ENCODE measurements at places on chromosomes 2 and 18.
A peak's percentile ranks its signal among the peaks of the same experiment; 100 is the strongest.

- DNase-seq, result no peak
Measured at GRCh38 chr2:222477962-222478608, 53.7 kb downstream of the SGPP2 start.

- no peak for DNase-seq
Measured at GRCh38 chr2:127373362-127374083, 14.3 kb downstream of the MAP3K2 start.

DNA sequence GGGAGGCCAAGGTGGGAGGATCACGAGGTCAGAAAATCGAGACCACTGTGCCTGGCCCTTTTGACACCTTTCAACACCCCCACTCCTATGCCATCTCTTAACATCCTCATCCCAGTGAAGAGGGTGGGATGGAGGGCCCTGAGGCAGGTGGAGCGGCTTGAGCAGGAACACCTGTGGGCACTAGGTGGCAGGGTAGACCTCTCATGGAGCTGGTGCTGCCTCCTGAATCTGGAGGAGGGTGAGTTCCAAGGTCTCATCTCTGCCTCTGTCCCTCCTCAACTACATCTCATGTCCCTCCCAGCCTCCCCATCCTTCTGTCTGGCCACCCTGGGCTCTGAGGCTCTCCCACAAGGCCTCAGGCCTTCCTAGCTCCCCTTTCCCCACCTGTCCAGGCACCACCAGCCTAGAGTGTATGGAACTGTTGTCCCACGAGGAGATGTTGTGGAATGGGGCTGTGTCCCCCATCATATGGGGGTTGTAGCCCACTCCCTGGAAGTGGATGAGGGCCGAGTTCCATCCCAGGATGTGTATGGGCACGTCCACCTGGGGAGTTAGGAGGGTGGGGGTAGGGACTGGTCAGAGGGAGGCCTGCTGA lies 17.0 kb upstream of the CRYBA2 start:
- no peak for DNase-seq

- peak; percentile 5 for DNase-seq
Measured at GRCh38 chr2:157587576-157587975, 41.1 kb downstream of the ACVR1C start.

- DNase-seq, result no peak
Measured at GRCh38 chr18:59660786-59661743, 36.2 kb downstream of the CCBE1 start.

DNA sequence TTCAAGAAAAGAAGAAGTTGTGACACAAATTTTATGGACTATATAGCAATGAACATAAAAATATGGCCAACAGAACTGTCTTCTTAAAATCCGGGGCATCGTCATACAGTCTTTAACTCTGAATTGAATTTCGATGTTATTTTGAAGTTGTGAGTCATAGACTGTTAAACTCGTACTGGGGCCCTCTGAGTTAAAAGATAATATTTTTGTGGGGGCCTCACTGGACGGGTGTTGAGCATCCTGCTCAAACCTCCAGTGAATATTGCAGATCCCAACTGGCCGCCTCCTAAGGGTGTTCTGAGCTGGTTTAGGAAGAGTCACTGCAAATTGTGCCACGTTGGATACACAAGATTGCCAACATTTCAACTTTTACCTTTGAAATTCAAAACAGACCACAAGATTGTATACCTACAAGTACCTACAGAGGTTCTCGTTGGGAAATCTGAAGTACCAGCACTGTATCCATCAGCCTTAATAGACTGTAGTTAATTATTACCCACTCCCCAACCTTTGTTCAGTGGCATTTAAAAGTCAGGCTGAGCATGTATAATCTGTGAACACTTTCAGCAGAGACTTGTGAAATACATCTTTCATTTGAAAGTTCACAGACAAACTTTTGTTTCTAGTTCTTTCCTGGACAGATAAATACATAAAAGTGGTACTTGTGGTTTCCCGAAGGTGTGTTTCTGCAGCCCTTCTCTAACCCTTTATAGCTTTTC lies 27.8 kb downstream of the KLHL23 start:
- no peak for DNase-seq

- no peak for DNase-seq
Measured at GRCh38 chr2:119059940-119060339, 98.6 kb downstream of the C1QL2 start.

DNA sequence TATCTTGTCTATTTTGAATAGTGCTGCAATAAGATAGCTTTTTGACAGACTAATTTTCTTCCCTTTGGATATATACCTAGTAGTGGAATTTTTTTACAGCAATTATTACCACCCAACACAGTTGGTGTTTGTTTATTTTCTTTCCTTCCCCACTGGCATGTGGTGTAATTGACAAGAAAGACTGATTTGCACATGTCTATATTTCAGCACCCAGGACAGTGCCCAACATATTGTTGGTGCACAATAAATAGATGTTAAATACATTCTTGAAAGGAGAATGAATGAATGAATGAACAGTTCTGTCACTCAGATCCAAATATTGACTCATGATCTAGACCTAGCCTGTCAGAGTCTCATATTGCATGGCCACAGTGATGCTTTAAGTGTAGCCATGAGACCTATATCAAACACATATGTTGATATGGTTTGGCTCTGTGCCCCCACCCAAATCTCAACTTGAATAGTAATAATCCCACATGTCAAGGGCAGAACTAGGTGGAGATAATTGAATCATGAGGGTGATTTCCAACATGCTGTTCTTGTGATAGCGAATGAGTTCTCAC lies 538.2 kb downstream of the NYAP2 start:
- no peak for DNase-seq

- DNase-seq, result no peak
Measured at GRCh38 chr2:220916931-220917330, 655.2 kb downstream of the EPHA4 start.

DNA sequence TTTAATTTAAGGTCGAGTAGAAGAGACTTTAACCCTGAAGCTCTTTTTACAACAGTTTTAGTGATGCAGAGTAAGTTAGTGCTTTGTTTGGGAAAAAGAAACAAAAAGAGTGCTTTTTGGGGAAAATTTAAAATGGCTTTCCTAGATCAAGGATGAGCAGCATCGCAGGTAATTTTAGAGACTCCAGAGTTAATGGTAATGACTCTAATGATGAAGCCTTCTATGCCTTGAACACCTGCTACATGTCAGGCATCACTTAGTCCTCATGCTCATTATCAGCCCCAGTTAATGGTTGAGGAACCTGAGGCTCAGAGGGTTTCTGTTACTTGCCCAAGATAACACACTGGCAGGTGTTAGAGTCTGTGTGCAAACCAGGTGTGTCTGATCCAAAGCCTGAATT lies 167.8 kb downstream of the ACOXL start:
- no peak for DNase-seq

DNA sequence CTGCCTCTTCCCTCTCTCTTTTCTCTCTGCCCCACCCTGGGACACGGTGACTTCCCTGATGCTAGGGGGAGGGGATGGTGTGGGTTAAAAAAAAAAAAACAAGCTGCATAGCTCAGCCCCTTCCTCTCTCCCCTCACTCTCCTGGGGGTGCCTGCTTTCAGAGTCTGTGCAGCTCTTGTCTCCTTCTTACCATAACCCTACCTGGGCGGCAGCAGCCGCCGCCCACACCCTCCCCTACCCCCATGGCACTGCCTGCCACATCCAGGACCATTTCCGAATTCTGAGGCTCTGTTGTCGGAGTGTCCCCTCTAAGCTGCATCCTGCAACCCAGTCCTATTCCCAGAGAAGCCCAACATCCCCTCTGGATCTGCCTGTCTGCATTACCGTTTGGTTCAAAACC lies 16.0 kb downstream of the TTC32 start:
- no peak for DNase-seq

GRCh38 chr2:2636813-2637212 lies 305.7 kb upstream of the MYT1L start:
- DNase-seq, result no peak

DNA sequence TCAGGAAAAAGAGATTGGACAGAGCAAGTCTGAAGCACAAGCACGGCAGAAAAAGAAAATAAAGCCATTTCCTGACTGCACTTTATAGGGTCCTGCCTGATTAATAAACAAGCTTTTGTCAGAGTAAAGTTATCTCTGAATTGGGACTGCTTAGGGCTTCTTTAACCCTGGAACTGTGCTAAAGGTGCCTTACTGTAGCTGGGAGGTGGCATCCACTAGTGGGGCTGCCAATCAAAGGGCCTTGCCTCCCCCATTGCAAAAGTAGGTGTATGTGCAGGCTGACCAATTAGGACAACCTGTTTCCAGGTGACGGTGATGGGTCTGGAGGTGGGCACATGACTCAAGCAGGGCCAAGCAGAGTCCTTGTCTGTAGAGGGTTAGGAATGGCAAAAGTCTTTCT lies 57.4 kb upstream of the RAPH1 start:
- no peak for DNase-seq

- no peak for DNase-seq
Measured at GRCh38 chr18:77959248-77959647, 709.6 kb downstream of the GALR1 start.

GRCh38 chr2:177816766-177817165 lies 255.8 kb downstream of the PDE11A start:
- no peak for DNase-seq

- DNase-seq, result no peak
Measured at GRCh38 chr2:26521913-26522180, 43.9 kb upstream of the OTOF start.

DNA sequence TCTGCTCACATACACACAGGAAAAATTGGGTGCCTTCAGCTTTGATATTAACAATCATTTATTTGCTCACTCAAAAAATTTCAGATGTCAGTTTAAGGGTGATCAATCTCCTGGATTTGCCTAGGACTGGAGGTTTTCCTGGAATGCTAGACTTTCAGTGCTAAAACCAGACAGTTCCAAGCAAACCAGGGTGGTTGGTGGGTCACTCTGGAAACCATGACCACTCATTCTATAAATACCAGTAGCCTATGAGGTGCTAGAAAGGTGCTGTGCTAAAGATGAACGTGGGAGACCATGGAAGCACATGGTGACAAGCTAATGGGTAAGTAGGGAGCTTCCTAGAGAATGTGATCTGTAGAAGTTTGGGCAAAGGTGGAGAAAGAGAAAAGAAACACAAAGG lies 25.4 kb upstream of the STPG4 start:
- no peak for DNase-seq

GRCh38 chr2:169778446-169778845 lies 20.2 kb upstream of the SSB start:
- DNase-seq, result no peak

DNA sequence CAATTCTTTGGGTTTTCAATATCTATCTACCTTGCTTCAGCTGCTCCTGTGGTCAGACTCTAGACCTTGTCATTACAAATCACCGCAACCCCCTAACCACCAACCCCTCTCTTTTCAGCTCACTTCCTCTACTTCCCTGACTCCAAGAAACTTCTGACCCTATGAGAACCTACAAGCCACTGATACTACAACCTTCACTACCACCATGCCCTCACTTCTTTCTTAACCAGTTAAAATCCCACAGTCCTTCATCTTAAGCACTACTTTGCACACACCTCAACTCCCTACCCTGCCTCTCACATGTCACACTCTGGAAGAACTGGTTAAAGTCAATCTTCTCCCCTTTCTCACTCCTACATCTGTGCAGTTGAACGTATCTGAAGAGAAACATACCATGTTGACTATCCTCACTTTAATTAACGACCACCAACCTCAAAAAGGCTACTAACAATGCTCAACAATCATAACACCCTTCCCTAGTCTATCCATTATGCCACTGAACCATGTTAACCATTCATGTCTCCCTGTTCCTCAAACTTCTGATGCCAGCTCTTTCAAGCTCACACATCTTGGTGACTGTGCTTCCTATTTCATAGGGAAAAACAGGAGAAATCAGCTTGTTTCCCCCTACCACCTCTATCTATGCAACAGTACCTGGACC lies 12.6 kb downstream of the EIF2AK3 start:
- no peak for DNase-seq

GRCh38 chr18:60389314-60389713 lies 16.7 kb upstream of the MC4R start:
- DNase-seq, result no peak

DNA sequence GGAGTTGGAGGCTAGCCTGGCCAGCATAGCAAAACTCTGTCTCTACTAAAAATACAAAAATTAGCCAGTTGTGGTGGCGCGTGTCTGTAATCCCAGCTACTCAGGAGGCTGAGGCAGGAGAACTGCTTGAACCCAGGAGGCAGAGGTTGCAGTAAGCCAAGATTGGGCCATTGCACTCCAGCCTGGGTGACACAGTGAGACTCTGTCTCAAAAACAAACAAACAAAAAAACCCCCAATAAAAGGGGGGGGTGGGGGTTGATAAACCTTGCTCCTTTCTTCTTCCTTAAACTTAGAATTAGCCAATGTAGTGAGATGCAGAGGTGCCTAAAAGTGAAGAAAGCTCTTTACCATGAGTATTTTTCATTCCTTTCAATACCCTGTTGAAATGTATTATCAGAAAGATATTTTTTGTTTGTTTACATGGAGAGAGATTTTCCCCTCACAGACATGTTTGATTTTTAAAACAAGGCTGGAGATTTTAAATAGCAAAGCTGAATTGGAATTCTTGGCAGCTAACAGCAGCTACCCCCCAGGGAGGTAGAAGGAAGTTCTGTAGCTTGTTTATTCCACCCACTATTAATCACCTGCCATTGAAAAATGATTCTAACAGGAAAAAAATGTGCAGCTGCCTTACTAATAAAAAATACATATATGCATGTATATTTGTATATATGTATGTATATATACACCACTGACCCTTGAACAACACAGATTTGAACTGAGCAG lies 48.6 kb downstream of the GYPC start:
- peak; percentile 5 for DNase-seq

DNA sequence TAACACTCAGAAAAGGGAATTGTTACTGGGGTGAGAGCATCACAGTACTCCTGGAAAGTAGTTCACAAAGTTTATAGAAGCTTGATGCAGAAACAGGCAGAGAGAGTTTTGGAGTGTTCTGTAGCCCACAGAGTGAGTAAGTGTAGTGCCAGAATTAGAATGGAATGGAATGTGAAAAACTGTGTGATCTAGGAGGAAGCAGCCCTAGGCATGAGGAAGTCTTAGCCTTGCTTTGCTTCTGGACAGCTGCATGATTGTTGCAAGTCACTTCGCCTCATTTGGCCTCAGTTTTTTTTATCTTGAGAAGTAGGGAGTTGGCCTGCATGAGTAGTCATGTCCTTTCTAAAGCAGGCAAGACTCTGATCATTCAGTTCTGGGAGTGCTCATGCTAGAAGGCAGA lies 10.9 kb downstream of the SERPINB12 start:
- DNase-seq, result no peak

GRCh38 chr18:59357928-59358327 lies 1.1 kb downstream of the LMAN1 start:
- no peak for DNase-seq
